ENCODE measurements at places on chromosomes 11 and 22.

- no peaks in the 10 kb centered on the region for H3K27me3 ChIP-seq
- H3K4me1 ChIP-seq, result peaks cover 100% of the 10 kb centered on the region
- peak overlapping the region; percentile 39 for H3K4me3 ChIP-seq
- peak overlapping the region; percentile 85 for H3K27ac ChIP-seq
- H3K36me3 ChIP-seq, result peaks cover 85% of the 10 kb centered on the region
- DNase-seq, result no peak
Observed at GRCh38 chr11:35160246-35160824, 21.4 kb downstream of the CD44 start.

DNA sequence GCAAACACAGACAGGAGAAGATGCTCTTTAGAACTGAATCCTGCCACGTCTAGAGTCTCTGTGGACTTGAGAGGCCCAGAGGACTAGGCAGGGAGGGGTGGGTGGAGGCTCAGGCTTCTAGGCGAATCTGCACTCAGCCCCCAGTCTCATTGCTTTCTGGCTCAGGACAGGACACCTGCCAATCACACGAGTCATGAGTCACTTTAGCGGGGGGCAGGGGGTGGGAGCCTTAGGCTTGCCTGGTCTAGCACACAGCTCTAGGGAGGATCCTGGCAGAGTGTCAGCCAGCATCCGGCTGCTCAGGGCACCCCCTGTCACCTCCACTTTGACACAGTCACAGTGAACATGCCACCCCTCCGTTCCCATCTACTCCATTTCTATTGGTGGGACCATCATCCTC lies 167.7 kb downstream of the CEP164 start:
- H3K4me3 ChIP-seq, result no peak overlapping the region
- no peaks in the 10 kb centered on the region for H3K36me3 ChIP-seq

DNA sequence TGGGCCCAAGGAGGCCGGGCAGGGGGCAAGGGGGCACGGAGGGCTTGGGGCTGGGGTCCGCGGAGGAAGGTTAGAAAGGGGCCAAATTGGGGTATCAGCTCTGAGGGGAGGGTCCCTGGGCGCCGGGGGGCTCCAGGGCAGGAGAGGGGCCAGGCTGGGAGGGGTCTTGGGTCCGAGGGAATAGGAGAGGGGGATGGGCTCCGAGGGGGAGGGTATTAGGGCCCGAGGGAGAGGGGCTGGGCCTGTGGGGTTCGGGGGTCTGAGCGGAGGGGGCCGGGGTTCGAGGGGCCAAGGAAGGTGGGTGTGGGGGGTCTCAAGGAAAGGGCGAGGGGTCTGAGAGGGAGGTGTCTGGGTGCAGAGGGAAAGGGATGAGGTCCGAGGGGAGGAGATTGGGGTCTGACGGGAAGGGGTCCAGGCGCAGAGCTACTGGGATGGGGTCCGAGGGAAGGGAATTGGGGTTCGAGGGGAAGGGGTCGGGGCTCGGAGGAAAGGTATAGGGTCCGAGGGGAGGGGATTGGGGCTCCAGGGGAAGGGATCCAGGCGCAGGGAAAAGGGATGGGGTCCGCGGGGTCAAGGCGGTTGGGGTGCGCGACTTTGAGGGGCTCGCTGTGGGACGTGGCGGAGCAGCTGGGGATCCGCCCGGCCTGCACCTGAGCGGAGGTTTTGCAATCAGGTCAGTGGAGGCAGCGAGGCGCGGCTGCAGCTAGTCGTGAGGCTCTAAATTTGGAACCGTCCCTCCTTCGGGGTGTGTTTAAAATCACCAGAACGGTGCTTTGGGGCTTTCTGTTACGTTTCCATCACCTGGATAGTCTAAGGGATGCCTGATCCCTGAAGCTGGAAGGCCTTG lies 728 bp downstream of the CTTN start:
- no peak overlapping the region for H3K4me3 ChIP-seq
- H3K27me3 ChIP-seq, result peaks cover 98% of the 10 kb centered on the region
- no peaks in the 10 kb centered on the region for H3K36me3 ChIP-seq
- H3K4me1 ChIP-seq, result peaks cover 19% of the 10 kb centered on the region
- H3K27ac ChIP-seq, result no peak overlapping the region
- DNase-seq, result peak; percentile 24

DNA sequence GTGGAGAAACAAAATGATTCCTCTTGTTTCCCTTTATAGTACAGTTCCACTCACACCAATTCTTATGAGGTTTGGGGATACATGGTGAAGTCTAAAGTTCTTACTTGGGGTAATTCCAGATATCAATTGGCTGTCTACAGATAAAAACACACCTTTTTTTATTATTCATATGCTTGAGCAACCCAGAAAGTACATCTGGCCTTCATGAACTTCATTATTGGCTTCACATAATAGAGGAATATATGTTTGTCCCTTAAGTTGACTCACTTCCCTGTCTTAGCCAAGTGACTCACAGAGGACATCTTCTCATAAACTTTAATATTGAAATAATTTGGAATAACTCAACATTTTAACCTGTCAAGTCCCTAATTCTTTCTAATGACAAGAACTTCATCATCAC lies 36.3 kb upstream of the SOX6 start:
- no peaks in the 10 kb centered on the region for H3K4me1 ChIP-seq
- H3K27ac ChIP-seq, result no peak overlapping the region
- H3K36me3 ChIP-seq, result no peaks in the 10 kb centered on the region
- DNase-seq, result no peak
- no peaks in the 10 kb centered on the region for H3K27me3 ChIP-seq
- H3K4me3 ChIP-seq, result no peak overlapping the region

GRCh38 chr22:42857845-42858481 lies 890 bp upstream of the ARFGAP3 start:
- H3K4me1 ChIP-seq, result peaks cover 11% of the 10 kb centered on the region
- no peaks in the 10 kb centered on the region for H3K36me3 ChIP-seq
- H3K27me3 ChIP-seq, result peaks cover 5% of the 10 kb centered on the region

DNA sequence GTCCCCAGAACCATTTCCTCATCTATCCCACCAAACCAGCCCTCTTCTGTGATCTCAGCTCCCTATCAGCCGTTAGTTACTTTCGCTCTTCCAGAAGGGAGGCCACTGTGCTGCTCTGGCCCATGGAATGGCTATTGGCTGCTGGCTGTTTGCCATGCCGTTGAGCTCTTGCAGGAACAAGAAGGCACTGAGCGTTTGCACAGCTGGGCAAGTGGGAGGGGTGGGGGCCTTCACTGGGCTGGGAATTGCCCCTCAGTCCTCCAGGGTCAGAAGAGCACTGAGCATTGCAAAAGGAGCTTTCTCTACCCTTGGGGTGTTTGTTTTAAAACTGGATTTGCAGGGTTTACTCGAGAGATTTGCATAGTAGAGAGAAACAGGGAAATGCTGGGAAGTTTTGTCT lies 129.0 kb upstream of the PARVA start:
- no peak overlapping the region for H3K27ac ChIP-seq
- no peaks in the 10 kb centered on the region for H3K27me3 ChIP-seq

- DNase-seq, result no peak
- H3K36me3 ChIP-seq, result no peaks in the 10 kb centered on the region
- H3K27ac ChIP-seq, result no peak overlapping the region
- H3K27me3 ChIP-seq, result no peaks in the 10 kb centered on the region
- no peak overlapping the region for H3K4me3 ChIP-seq
Observed at GRCh38 chr11:131712897-131713296, 342.5 kb downstream of the NTM start.

DNA sequence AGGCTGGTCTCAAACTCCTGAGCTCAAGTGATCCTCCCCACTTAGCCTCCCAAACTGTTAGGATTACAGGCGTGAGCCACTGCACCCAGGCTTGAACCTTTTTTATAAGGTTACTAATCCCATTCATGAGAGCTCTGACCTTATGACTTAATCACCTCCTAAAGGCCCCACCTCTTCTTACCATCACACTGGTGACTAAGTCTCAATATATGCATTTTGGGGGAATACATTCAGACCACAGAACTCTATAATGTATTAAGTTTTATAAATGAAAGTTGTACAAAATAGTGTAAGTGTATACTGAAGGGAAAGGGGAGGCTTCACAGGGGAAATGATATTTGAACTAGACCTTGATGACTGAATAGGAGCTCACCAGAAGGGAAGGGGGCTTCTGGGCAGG lies 28.4 kb upstream of the RBFOX2 start:
- no peak for DNase-seq
- peaks cover 34% of the 10 kb centered on the region for H3K27me3 ChIP-seq

GRCh38 chr11:126627421-126627820 lies 271.9 kb downstream of the ST3GAL4 start:
- H3K27me3 ChIP-seq, result peaks cover 7% of the 10 kb centered on the region
- no peak for DNase-seq
- no peaks in the 10 kb centered on the region for H3K36me3 ChIP-seq
- H3K4me1 ChIP-seq, result no peaks in the 10 kb centered on the region
- no peak overlapping the region for H3K4me3 ChIP-seq

DNA sequence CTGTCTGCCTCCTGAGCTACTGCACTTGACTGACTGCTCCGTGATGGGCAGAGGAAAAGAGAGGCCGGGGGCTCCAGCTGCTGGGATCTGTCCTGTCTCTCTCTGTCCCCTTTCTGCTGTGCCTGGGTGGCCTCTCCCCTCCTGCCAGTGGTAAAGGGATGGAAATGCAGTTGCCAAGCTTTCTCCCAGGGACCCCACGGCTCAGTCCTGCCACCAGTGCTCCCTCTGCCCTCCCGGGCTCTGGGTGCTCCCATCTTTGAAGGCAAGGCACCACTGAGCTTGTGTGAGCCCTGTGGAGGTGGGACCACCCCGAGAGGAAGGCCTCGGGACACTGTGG lies 32.0 kb downstream of the NADSYN1 start:
- no peak overlapping the region for H3K4me3 ChIP-seq
- DNase-seq, result no peak
- no peaks in the 10 kb centered on the region for H3K27me3 ChIP-seq

GRCh38 chr11:64660706-64661105 lies 62.3 kb downstream of the NRXN2 start:
- H3K4me1 ChIP-seq, result peaks cover 4% of the 10 kb centered on the region
- peaks cover 20% of the 10 kb centered on the region for H3K27me3 ChIP-seq
- no peak for DNase-seq
- no peak overlapping the region for H3K4me3 ChIP-seq

DNA sequence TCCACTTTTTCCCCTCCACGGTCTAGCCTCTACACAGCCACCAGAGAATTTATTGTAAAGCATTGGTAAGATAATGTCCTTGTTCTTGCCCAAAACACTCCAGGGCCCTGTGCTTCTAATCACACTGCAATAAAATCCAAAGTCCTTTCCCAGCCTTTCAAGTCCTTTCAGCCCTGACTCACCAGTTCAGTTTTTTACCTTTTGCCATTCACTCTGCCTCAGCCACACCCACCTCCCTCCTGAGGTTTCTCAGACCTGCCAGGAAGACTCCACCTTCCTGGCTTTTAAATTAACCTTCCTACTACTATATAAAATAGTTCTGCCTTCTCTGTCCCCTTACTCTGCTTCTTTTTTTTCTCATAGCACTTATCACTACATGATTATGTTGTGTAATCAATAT lies 91.0 kb upstream of the ARHGAP32 start:
- H3K4me1 ChIP-seq, result peaks cover 31% of the 10 kb centered on the region
- H3K4me3 ChIP-seq, result no peak overlapping the region
- no peak for DNase-seq
- no peak overlapping the region for H3K27ac ChIP-seq
- no peaks in the 10 kb centered on the region for H3K36me3 ChIP-seq

DNA sequence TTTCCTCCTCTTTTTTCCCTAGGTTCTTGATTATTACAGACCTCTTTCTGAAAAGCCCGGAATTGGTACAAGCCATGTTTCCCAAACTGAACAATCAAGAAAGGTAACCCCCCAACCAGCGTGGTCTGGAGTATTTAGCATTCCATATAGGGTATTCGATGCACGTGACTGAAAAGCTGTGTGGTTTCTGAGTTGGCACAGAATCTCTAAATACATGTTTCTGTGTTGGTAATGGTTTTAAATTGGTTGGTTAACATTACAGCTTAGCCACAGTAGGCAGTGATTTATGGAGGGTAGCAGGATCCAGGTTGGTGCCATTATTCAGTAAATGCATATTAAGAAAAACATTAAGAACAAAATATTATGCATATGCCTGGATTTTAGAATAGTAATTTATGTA lies 46.8 kb downstream of the ATXN10 start:
- DNase-seq, result no peak
- H3K4me1 ChIP-seq, result peaks cover 4% of the 10 kb centered on the region
- H3K27ac ChIP-seq, result no peak overlapping the region
- peaks cover 27% of the 10 kb centered on the region for H3K36me3 ChIP-seq
- no peak overlapping the region for H3K4me3 ChIP-seq
- no peaks in the 10 kb centered on the region for H3K27me3 ChIP-seq

GRCh38 chr11:36469881-36470802 lies 39.9 kb downstream of the TRAF6 start:
- no peak for DNase-seq
- H3K4me1 ChIP-seq, result no peaks in the 10 kb centered on the region
- H3K4me3 ChIP-seq, result no peak overlapping the region
- peaks cover 14% of the 10 kb centered on the region for H3K27me3 ChIP-seq

- no peaks in the 10 kb centered on the region for H3K4me1 ChIP-seq
- H3K27ac ChIP-seq, result no peak overlapping the region
- H3K36me3 ChIP-seq, result no peaks in the 10 kb centered on the region
- peaks cover 40% of the 10 kb centered on the region for H3K27me3 ChIP-seq
- H3K4me3 ChIP-seq, result no peak overlapping the region
Observed at GRCh38 chr22:22076361-22076760, 93.8 kb upstream of the TOP3B start.

DNA sequence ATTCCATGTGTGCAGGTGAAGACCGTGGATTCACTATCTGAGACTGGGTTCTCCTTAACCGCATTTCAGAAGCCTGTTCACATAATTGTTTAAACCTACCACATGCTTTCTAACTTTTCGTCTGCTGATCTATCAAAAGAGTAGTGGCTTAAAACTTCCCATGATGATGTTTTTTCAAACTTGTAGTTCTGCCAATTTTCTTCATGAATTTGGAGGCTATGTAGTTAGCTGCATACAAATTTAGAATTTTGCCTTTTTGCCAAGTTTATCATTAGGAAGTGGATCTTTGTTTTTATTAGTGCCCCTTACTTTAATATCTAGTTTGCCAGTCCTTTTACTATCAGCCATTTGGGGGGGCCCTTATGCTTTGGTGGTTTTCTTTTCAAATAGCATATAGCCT lies 57.5 kb upstream of the PITPNB start:
- no peak for DNase-seq
- H3K4me3 ChIP-seq, result no peak overlapping the region
- H3K36me3 ChIP-seq, result no peaks in the 10 kb centered on the region
- H3K27ac ChIP-seq, result no peak overlapping the region
- H3K27me3 ChIP-seq, result no peaks in the 10 kb centered on the region

DNA sequence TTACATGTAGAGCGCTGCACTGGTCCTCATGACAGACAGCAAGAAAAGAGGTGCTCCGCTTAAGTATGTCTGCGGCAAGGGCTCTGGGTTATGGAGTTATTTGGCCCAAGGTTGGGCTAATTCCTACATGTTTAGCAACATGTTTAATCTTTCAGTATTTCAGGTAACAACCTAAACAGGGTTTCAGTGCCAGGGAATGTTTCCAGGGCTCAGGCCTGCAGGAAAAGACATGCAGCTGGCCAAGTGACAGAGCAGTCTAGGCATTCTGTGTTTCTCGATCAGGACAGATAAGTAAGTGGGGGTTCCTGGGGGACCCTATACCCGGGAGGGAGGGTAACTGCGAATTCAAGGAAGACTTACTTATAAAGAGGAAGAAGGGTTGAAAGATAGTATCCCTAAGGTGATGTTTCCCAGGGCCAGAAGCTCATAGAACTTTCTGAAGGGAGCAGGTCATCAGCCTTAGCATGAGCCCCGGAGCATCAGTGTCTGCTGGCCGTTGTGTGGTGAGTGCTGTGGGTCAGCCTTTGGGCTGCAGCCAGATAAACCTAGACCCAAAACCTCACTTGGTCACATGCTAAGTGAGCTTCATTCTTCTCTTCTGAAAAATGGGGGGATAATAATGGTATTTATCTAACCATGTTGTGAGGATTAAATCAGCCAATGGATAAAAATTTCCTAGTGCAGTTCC lies 18.4 kb downstream of the KCNJ5 start:
- H3K27ac ChIP-seq, result no peak overlapping the region
- H3K27me3 ChIP-seq, result peaks cover 69% of the 10 kb centered on the region
- no peak for DNase-seq
- no peaks in the 10 kb centered on the region for H3K36me3 ChIP-seq

All from activated naive CD4-positive, alpha-beta T cell treated with anti-CD3 and anti-CD28 coated beads, Interleukin-2, amount 10 ng/mL, durations not matched to agents 7 days and 5 days (primary cell).